ENCODE measurements at places on chromosomes 2 and 18.

GRCh38 chr2:56184500-56185011 lies 766 bp downstream of the CCDC85A start:
- H3K36me3 ChIP-seq: no peaks in the 10 kb centered on the region
- no peak overlapping the region for H3K27ac ChIP-seq
- peaks cover 16% of the 10 kb centered on the region for H3K4me1 ChIP-seq
- H3K4me3 ChIP-seq: no peak overlapping the region
- peak; percentile 17 for DNase-seq
- H3K27me3 ChIP-seq: peaks cover 17% of the 10 kb centered on the region

GRCh38 chr2:45494275-45494977 lies 116.6 kb downstream of the SRBD1 start:
- H3K4me3 ChIP-seq: no peak overlapping the region
- H3K27ac ChIP-seq: no peak overlapping the region
- H3K27me3 ChIP-seq: no peaks in the 10 kb centered on the region
- no peaks in the 10 kb centered on the region for H3K4me1 ChIP-seq

GRCh38 chr2:101533561-101534148 lies 58.7 kb upstream of the RFX8 start:
- no peaks in the 10 kb centered on the region for H3K36me3 ChIP-seq
- no peaks in the 10 kb centered on the region for H3K4me1 ChIP-seq

DNA sequence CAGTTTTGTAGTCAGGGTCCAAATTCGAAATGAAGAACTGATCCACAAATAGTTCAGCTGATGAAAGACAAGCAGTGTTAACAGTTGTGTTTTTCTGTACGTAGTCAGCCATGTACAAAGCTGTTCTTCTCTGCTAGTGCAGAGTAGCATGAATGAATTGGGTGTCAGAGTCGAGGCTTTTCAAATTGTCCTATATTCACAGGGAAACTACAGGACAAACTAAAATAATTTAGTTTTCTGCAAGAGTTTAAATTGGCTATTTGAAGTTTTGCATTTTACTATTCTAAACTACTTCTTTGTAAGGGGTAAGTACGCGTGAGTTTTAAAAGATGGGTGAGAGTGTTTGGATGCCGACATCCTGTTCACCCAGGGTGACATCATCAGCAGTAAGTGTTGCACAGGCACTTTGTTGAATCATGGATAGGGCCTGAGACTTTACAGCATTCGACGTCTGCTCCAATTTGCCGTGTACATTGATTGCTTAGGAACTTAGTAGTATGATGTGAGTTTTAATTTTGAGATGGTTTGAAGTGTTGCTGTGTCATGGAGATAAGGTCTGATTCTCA lies 147.2 kb upstream of the NFATC1 start:
- no peak for DNase-seq
- no peak overlapping the region for H3K27ac ChIP-seq
- no peaks in the 10 kb centered on the region for H3K36me3 ChIP-seq
- H3K4me3 ChIP-seq: no peak overlapping the region

GRCh38 chr2:157938556-157938955 lies 62.4 kb upstream of the ACVR1 start:
- H3K27ac ChIP-seq: no peak overlapping the region
- no peaks in the 10 kb centered on the region for H3K36me3 ChIP-seq
- H3K4me1 ChIP-seq: peaks cover 6% of the 10 kb centered on the region
- no peak overlapping the region for H3K4me3 ChIP-seq
- no peak for DNase-seq

GRCh38 chr2:102724016-102724490 lies 37.8 kb upstream of the TMEM182 start:
- H3K36me3 ChIP-seq: peaks cover 22% of the 10 kb centered on the region
- H3K27ac ChIP-seq: no peak overlapping the region
- H3K4me3 ChIP-seq: no peak overlapping the region

- H3K4me3 ChIP-seq: no peak overlapping the region
- DNase-seq: no peak
- no peak overlapping the region for H3K27ac ChIP-seq
- peaks cover 7% of the 10 kb centered on the region for H3K4me1 ChIP-seq
- no peaks in the 10 kb centered on the region for H3K27me3 ChIP-seq
Observed at GRCh38 chr2:25243995-25244394, 75.6 kb upstream of the POMC start.

GRCh38 chr2:39524756-39525635 lies 87.9 kb upstream of the MAP4K3 start:
- H3K27me3 ChIP-seq: no peaks in the 10 kb centered on the region
- H3K36me3 ChIP-seq: no peaks in the 10 kb centered on the region
- no peak overlapping the region for H3K27ac ChIP-seq
- no peak overlapping the region for H3K4me3 ChIP-seq
- no peak for DNase-seq
- H3K4me1 ChIP-seq: no peaks in the 10 kb centered on the region

GRCh38 chr18:6255886-6256285 lies 158.8 kb downstream of the L3MBTL4 start:
- H3K4me3 ChIP-seq: no peak overlapping the region
- no peak overlapping the region for H3K27ac ChIP-seq
- H3K36me3 ChIP-seq: no peaks in the 10 kb centered on the region
- no peak for DNase-seq
- no peaks in the 10 kb centered on the region for H3K27me3 ChIP-seq

GRCh38 chr2:17309181-17309580 lies 209.1 kb downstream of the RAD51AP2 start:
- H3K4me1 ChIP-seq: no peaks in the 10 kb centered on the region
- H3K4me3 ChIP-seq: no peak overlapping the region
- no peak for DNase-seq
- no peak overlapping the region for H3K27ac ChIP-seq
- no peaks in the 10 kb centered on the region for H3K36me3 ChIP-seq

- peaks cover 7% of the 10 kb centered on the region for H3K4me1 ChIP-seq
- DNase-seq: no peak
- no peaks in the 10 kb centered on the region for H3K36me3 ChIP-seq
- no peaks in the 10 kb centered on the region for H3K27me3 ChIP-seq
Observed at GRCh38 chr2:120780402-120780801, 44.7 kb downstream of the GLI2 start.

GRCh38 chr2:99809259-99809900 lies 319.6 kb upstream of the REV1 start:
- no peak overlapping the region for H3K27ac ChIP-seq
- no peaks in the 10 kb centered on the region for H3K36me3 ChIP-seq
- DNase-seq: no peak
- no peaks in the 10 kb centered on the region for H3K4me1 ChIP-seq
- H3K27me3 ChIP-seq: no peaks in the 10 kb centered on the region

DNA sequence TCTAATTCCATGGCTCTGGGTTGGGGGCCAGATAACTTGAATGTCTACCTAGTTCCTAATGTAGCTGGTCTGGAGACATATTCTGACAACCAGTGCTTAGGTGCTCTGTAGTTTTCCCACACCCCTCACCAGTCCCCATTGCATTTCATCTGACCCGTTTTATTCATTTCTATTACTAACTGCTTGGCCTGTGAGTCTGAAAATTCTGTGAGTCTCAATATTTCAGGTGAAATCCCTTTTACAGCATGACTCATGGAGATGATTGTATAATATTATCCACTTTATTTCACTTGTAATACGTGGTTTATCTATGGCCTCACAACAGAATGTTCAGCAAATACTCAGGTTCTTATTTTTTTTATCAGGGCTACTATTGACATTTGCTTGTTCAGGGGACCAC lies 103.7 kb upstream of the UGP2 start:
- no peak overlapping the region for H3K27ac ChIP-seq
- H3K27me3 ChIP-seq: no peaks in the 10 kb centered on the region
- peaks cover 24% of the 10 kb centered on the region for H3K4me1 ChIP-seq
- H3K36me3 ChIP-seq: no peaks in the 10 kb centered on the region
- no peak overlapping the region for H3K4me3 ChIP-seq

- DNase-seq: no peak
- H3K27me3 ChIP-seq: peaks cover 3% of the 10 kb centered on the region
- H3K27ac ChIP-seq: no peak overlapping the region
- no peaks in the 10 kb centered on the region for H3K4me1 ChIP-seq
- H3K4me3 ChIP-seq: no peak overlapping the region
Observed at GRCh38 chr2:108982259-108982679, 6.8 kb downstream of the EDAR start.

GRCh38 chr2:45274250-45274926 lies 265.1 kb upstream of the SIX2 start:
- no peak for DNase-seq
- no peaks in the 10 kb centered on the region for H3K27me3 ChIP-seq
- H3K4me3 ChIP-seq: no peak overlapping the region
- no peaks in the 10 kb centered on the region for H3K36me3 ChIP-seq

DNA sequence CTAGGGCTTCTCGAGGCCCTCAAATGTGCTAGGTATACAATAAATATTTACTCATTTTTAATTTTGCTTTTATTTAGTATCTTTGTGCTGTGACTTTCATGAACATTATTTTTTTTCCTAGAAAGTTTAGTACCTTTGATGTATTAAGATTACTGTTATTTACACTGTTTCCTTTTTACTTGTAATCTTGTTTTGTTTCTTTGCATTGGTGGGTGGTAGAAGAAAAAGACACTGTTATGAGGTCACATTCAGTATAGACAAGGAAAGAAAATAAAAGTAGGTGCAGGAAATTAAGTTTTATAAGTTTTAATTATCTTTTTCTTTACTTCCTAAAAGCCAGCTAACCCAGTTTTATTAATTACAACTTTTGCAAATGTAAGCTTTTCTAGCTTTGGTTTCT lies 23.0 kb downstream of the MALT1 start:
- H3K4me3 ChIP-seq: no peak overlapping the region
- H3K36me3 ChIP-seq: no peaks in the 10 kb centered on the region
- no peak overlapping the region for H3K27ac ChIP-seq
- H3K4me1 ChIP-seq: no peaks in the 10 kb centered on the region
- no peak for DNase-seq

GRCh38 chr2:37526323-37526722 lies 145.1 kb downstream of the CDC42EP3 start:
- H3K36me3 ChIP-seq: no peaks in the 10 kb centered on the region
- H3K27me3 ChIP-seq: no peaks in the 10 kb centered on the region
- no peak for DNase-seq
- no peak overlapping the region for H3K27ac ChIP-seq
- H3K4me1 ChIP-seq: no peaks in the 10 kb centered on the region

DNA sequence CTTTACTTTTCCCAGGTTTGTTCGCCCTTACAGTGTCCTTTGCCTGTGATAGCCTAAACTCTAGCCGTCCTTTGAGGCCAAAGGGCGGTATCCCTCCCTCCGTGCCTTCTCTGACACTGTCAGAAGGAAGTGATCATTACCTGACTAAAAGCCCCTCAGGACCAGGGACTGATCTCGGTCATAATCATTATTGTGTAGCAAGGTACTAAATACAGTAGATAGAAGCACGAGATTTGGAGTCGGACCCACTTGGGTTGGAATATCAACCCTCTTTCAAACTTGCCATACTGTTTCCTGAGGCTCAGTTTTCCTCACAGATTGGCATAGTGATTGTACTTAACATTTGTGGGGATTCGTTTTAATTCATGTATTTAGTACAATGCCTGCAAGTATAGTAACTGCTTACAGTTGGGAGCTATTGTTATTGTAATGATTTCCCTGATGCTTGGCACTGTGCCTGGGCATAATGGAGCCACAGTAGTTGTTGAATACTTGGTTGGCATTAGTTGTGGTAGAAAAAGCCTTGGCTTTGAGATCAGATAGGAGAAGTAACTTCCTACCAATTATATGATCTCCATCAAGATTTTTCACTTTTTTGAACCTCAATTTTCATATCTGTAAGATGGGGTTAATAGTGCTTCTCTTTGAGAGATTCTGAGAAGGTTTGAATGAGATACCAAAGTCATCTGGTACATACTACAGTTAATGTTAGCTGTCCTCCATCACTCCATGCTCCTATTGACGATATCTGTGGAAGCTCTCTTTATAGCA lies 836 bp downstream of the STK11IP start:
- H3K4me1 ChIP-seq: peaks cover 10% of the 10 kb centered on the region
- no peak overlapping the region for H3K4me3 ChIP-seq
- no peak for DNase-seq
- H3K27ac ChIP-seq: peak overlapping the region; percentile 81
- H3K27me3 ChIP-seq: no peaks in the 10 kb centered on the region

- H3K4me1 ChIP-seq: peaks cover 8% of the 10 kb centered on the region
- DNase-seq: no peak
- H3K36me3 ChIP-seq: no peaks in the 10 kb centered on the region
- H3K27ac ChIP-seq: no peak overlapping the region
Observed at GRCh38 chr18:50836521-50836957, 16.7 kb upstream of the MRO start.

- no peak for DNase-seq
- H3K36me3 ChIP-seq: no peaks in the 10 kb centered on the region
- no peak overlapping the region for H3K27ac ChIP-seq
- peaks cover 15% of the 10 kb centered on the region for H3K4me1 ChIP-seq
Observed at GRCh38 chr2:205741256-205741978, 59.1 kb downstream of the NRP2 start.

GRCh38 chr2:382728-383022 lies 94.8 kb upstream of the ALKAL2 start:
- DNase-seq: no peak
- H3K27me3 ChIP-seq: no peaks in the 10 kb centered on the region
- H3K4me3 ChIP-seq: no peak overlapping the region

GRCh38 chr2:161303535-161304050 lies 4.6 kb upstream of the PSMD14 start:
- no peaks in the 10 kb centered on the region for H3K4me1 ChIP-seq
- no peak overlapping the region for H3K27ac ChIP-seq
- DNase-seq: no peak
- no peaks in the 10 kb centered on the region for H3K36me3 ChIP-seq
- H3K27me3 ChIP-seq: no peaks in the 10 kb centered on the region

- H3K27ac ChIP-seq: no peak overlapping the region
- DNase-seq: no peak
- H3K36me3 ChIP-seq: no peaks in the 10 kb centered on the region
- no peaks in the 10 kb centered on the region for H3K4me1 ChIP-seq
- H3K27me3 ChIP-seq: no peaks in the 10 kb centered on the region
Observed at GRCh38 chr2:147040298-147041120, 804.3 kb upstream of the ACVR2A start.

- DNase-seq: no peak
- H3K27me3 ChIP-seq: no peaks in the 10 kb centered on the region
- no peaks in the 10 kb centered on the region for H3K4me1 ChIP-seq
- H3K4me3 ChIP-seq: no peak overlapping the region
- no peak overlapping the region for H3K27ac ChIP-seq
- H3K36me3 ChIP-seq: no peaks in the 10 kb centered on the region
Observed at GRCh38 chr2:220147161-220148038, 520.0 kb downstream of the SLC4A3 start.

GRCh38 chr2:74856004-74856578 lies 22.2 kb downstream of the HK2 start:
- H3K4me3 ChIP-seq: no peak overlapping the region
- no peaks in the 10 kb centered on the region for H3K27me3 ChIP-seq
- no peak overlapping the region for H3K27ac ChIP-seq

DNA sequence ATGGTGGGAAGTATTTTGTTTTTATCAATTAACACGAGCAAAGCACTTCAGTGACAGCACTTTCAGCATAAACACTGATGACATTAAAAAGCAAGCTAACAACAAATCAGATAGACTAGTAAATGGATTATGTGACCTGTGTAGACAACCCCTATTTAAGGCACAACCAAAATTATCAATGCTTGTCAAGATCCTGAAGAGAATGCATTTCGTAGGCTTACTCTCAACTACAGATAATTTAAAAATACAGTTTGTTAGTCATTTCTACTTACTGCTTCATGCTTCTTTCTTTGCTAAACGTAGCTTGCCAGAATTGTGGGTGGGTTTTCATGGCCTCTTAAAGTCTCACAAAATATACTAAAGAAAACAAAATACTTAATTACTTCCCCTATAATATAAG lies 3.4 kb downstream of the CSRNP3 start:
- no peaks in the 10 kb centered on the region for H3K27me3 ChIP-seq
- H3K27ac ChIP-seq: no peak overlapping the region
- DNase-seq: no peak
- H3K36me3 ChIP-seq: no peaks in the 10 kb centered on the region
- no peaks in the 10 kb centered on the region for H3K4me1 ChIP-seq

GRCh38 chr18:79515331-79515730 lies 119.6 kb downstream of the NFATC1 start:
- H3K4me3 ChIP-seq: no peak overlapping the region
- H3K4me1 ChIP-seq: no peaks in the 10 kb centered on the region
- H3K27me3 ChIP-seq: no peaks in the 10 kb centered on the region
